ENCODE measurements at places on chromosomes 7 and 10.

DNA sequence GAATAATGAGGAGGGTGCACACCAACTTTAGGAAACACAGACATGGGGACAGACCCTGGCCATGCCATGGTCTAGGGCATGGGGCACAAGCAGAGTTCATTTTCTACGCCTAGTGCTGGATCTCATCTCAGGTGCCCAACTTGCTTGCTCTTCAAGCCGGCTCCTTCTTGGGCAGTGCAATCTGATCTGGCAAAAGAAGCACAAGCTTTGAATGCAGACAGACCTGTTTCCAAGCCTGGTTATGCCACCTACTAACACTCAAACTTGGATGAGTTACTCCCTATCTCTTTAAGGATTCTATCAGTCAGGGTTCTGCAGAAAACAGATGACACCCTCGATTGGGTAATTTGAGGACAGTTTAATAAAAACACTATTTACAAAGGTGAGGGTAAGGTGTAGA, 34.9 kb upstream of the WAPL start:
- no peak for DNase-seq

DNA sequence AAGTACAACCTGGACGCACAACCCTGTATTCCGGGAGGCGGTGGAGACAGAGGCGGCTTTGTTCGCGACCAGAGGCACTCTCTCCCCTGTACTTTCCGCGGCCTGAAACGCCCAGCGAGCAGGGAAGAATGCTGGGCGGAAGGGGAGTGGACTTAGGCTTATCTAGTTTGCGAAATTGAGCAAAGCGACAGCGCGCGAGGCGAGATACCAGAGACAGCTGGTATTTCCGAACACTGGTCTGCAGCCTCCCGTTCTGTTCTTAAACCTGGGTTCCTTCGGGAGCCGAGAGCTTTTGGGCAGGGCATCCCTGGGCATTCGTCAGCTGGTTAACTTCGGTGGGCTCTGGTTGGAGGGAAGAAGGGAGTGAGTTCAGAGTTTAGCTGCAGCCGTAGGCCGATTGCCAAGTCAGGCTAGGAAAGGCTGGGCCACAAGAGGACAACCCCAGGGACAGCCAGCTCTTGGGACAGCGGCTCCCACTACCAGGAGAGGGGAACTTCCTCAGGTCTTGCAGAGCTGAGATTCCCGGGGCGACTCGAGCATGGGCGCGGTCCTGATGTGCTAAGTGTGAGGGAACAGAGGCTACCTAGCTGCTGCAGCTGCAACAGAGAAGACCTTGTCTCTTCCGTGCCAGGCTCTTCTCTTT, 3.9 kb downstream of the HMX3 start:
- DNase-seq, result no peak

GRCh38 chr10:75246506-75246905, 10.7 kb upstream of the COMTD1 start:
- no peak for DNase-seq

DNA sequence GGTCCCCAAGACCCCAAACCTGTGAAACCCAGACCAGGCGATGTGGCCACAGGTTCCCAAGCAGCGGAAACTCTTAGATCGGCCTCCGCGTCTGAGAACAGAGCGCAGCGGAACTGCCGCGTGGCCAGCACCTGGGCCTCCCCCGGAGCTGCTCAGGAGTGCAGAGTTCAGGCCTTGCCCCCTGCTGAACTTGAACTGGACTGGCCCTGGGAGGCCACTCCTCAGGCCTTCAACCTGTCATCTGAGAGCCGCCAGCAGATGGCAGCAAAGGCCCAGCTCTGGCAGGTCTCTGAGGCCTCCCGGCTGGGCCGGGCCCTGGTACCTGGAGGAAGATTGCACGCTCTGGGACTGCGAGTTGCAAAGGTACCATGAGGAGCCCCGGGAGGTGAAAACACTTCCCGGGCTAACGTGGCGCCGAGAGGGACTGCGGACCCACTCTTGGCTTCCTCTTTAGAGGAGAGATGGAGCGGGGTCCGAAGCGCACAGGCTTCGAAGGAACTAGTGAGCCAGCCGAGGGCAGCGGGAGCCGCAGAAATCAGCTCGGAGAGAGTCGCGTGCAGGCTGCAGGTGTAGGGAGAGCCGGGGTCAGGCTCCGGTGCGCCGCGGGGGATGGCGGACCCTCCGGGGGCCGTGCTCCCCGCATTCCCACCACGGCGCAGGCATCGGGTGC, 89.2 kb downstream of the PAXIP1 start:
- DNase-seq, result peak; percentile 88

DNA sequence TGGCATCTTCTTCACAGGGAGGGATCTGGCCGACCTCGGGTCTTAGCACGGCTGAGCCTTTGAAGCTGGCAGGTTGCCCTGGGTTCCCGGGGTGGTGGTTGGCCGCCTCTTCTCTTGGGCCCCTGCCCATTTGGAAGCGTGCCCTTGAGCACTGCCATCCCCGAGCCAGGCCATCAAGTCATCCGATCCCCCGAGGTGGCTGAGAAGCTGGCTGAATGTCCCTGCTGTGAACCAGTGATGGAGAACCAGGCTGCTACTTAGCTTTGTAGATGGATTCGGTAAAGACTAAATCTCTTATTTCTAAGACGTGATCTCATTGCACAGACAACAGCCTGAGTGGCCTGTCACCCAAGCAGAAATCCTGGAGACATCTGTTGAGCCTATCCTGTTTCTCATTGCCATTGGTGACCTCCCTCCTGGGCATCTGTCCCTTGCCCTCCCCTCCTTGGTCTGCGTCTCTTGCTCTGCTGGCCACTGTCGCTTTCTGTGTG, 74.3 kb downstream of the GRK5 start:
- DNase-seq, result no peak

DNA sequence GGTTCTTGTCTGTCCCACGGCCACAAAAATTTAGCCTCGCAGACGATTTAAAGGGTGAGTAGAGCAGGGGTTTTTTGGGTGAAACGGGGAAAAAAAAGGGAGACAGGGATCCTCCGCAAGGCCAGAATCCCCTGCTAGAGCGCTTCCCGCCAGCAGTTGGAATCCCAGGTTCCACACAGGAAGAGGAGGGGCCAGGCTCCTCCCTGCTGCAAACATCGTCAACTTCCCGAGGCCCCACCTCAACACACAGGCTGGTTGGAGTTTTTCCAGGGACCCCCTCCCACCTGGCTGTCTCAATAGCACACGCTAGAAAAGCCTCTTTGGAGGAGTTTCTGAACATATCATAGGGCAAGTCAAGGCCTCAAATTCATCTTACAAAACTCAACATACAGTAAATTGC, 112.7 kb downstream of the MTERF1 start:
- no peak for DNase-seq

- DNase-seq, result no peak
These were observed 65.1 kb upstream of the SFMBT2 start for GRCh38 chr10:7475939-7476338.

- no peak for DNase-seq
These were observed 107.2 kb upstream of the RELN start for GRCh38 chr7:104096683-104097082.

- DNase-seq, result no peak
These were observed 103.1 kb upstream of the NANOS1 start for GRCh38 chr10:118926441-118926840.

DNA sequence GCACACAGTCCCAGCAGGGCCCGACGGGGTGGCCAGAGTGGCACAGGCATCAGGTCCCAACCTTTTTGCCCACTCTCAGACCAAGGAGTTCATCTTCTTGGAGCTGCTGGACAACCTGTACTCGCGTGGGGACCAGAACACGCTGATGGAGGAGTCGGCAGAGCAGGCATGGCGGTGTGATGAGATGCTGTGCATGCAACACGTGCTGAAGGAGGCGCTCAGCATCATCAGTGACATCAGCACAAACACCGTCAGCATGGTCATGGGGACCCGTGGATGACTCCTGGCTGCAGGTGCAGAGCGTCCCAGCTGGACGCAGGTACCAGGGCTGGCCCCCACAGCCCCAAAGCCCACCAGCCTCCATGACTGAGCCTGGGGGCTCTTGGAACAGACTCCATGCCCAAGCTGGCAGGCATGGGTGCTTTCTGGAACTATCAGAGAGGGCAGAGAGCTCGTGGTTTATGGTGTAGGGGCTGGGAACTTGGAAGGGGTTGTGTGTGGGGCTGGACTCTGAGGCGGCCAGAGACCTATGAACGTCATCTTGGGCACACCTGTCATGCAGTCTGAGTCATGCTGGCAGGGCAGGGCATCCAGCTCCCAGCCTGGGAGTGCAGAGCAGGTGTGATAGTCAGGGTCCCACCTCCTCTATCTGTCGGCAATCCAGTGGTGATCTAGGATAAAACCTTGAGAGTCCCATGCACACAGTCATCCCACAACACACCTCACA, 8.2 kb upstream of the MTPAP start:
- DNase-seq, result no peak

GRCh38 chr7:46173476-46174195, 252.6 kb upstream of the IGFBP3 start:
- no peak for DNase-seq

DNA sequence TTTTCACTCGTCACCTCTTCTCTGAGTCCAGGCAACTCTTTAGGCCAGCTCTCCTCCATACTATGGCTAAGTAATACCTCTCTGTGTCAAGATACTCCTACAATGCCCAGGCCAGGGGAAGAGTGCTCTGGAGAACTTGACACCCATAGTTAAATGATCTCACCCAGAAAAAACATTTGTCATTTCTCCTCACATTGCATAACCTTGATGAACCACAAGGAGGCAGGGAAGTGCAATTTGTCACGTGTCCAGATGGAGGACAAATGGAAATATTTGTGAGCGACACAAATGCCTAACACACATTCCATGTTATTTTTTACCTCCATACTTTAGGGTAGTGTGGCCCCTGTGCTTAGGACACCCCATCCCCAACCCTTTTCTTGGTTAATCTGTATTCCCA, 78.3 kb downstream of the HTR7 start:
- DNase-seq, result peak; percentile 3
